AG04450 (cell line): ENCODE measurements at places on chromosomes 7 and 10.

DNA sequence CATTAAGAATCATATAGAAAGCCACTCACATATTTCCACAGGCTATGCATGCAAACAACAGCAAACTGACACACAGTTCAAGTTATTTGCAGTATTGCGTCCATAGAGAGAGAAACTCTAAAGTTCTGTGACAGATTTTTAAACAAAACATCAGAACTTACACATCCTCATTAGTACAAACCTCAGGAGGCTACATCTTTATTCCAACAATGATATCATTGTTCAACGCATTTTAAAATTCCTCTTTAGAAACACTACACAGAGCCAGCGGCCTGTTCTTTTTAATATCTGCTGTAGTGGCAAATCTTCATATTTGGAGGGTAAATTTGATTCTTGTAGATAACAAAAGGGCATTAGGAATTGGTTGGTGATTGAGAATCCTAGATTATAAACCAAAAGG is 55.9 kb upstream of the NFE2L3 start:
- no peak for DNase-seq

DNA sequence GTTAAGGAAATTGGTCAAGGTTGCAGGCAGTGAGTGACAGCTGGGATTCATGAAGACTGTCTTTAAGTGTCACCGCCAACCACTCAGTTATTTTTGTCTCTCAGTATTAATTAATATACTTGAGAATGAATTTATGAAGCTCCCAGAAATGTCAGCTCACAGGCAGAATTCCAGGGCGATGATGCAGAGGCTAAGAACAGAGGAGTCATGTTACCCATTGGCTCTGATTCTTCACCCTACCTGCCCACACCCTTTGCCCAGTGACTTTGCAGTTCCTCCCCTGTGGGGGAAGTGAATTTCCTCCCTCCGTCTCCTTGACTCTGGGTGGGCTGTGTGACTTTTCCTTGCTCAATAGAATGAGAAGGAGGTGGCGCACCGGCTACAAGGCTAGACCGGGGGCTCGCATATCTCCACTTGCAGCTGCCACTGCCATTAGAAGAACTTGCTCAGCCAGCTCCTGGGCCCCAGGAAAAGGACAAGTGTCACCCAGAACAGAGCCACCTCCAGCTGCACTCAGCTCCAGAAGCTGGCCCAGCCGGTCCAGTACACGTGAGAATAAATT is 157.1 kb upstream of the PRKCQ start:
- DNase-seq: no peak

DNA sequence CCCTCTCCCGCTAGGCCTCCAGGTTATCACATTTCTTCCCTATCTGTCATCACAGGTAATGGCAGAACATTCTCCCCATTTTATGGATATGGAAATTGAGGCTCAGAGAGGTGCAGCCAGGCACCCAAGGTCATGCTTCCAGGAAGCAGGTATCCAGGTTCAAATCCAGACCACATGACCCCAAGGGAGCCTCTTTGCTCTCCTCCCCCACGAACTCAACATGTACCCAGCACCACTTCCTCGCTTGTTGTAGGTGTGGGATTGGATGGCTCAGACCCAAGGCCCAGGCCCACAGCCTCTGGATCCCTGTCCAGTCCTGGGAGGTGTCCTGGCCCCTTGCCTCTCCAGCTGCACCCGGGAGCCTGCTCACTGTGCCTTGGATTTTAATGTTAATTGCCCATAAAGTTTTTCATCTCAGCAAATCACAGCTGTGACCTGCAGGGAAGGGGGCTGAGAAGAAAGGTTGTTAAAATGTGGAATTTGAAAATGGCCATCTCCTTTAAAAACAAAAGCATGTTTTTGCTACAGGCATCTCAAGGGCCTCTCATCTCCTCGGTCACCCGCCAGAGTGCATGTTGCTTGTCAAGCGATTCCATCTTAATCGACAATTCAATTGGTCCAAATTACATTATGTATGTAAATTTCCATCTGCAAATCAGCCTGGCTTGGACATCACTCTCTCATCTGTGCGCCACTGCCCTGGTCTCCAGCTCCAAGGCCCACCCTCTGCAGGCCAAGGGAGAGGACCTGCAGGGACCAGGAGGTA is 205.4 kb upstream of the ZMIZ1 start:
- DNase-seq: no peak

GRCh38 chr7:20114468-20114867 is 102.7 kb downstream of the MACC1 start:
- DNase-seq: no peak

- no peak for DNase-seq
Observed at GRCh38 chr10:101974091-101974971, 81.6 kb downstream of the ARMH3 start.

GRCh38 chr10:95783741-95784140 is 27.8 kb downstream of the ENTPD1 start:
- DNase-seq: no peak

DNA sequence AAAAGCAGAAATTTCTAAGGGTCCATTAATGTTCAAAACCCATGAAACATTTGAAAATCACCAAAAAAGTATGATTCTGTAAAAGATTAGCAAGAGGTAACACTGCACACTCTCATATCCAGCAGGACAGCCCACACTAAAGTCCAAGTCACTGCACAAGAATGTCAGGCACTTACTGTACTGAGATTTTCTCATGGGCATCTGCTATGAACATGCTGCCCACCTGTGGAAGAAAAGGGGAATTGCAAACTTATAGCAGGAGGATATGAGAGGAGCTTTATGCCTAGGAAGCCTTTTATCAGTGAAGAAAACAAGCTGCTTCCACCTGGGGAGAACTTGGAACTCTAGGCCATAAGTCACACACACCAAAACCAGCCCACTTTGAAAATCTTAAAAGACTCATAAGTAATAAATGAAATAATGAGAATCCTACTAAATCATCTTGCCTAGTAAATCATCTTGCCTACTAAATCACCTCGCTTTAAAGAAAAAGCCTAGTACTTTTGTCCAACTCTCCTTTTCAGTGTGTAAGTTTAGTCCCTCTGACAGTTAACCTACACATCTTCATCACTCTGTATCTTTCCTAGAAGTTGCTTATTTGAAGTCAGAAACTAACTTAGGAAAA is 46.1 kb downstream of the ARMH3 start:
- DNase-seq: peak; percentile 87

- DNase-seq: no peak
Observed at GRCh38 chr10:44385696-44386441, 972 bp upstream of the CXCL12 start.

- DNase-seq: no peak
Observed at GRCh38 chr7:28484606-28484935, 72.3 kb downstream of the CREB5 start.

DNA sequence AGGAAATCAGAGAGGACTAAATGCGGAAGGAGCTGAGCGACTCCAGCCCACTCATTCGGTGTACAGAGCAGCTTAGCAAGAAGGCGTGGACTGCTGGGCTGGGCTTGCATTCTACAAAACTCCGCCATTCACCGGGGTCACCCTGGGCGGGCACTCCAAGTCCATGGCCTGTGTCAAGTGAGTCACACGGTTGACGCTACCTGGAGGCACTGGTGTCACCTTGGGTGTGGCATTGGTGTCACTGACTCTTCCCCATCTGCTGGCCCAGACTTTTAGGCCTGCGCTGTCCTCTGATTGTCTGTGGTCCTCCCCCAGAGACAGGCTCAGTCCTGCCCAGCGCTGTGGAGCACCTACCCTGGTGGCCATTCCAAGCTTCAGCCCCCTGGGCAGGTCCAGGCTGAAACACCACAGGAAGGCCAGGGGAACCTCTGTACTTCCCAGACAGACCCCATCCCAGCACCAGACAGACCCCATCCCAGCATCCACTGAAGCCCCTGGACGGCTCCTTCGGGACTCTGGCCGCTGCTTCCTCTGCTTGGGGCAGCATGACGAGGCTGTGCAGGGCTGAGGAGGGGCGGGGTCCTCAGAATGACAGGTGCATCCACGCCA is 30.6 kb upstream of the CNPY1 start:
- no peak for DNase-seq

DNA sequence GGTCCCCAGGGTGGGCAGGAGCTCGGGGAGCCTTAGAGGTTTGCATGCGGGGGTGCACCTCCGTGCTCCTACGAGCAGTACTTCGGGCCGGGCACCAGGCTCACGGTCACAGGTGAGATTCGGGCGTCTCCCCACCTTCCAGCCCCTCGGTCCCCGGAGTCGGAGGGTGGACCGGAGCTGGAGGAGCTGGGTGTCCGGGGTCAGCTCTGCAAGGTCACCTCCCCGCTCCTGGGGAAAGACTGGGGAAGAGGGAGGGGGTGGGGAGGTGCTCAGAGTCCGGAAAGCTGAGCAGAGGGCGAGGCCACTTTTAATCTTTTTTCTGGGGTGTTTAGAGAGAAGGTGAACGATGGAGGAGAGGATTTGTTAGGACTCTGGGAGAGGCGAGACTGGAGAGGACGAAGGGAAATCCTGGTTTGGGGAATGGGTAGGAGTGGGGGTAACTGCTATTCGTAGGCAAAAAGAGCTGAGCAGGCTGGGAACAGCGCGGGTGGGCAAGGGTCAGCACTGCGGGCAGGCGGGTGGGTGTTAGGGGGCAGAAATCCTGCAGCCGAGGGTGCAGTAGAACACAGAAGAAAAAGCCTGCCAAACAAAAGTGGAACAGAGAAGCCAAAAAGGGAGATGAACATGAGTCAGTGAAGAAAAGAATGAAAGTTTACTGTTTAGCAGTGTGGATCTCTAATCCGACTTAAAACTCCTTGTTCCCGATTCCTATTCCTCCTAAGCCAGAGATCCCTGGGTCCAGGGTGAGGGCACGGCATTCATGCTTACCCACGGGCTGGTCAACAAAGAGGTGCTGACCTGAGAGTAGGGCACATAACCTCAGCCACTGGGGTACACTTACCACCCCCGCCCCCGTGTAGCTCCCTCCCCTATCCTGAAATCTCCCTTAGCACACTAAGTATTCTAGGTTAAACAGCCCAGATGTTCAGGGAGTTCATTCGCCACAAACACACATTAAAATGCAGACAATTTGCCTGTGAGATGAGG is 26.9 kb downstream of the PRSS2 start:
- DNase-seq: no peak

GRCh38 chr10:34721208-34721840 is 93.8 kb downstream of the PARD3 start:
- no peak for DNase-seq

GRCh38 chr10:33643042-33643441 is 308.6 kb upstream of the NRP1 start:
- DNase-seq: peak; percentile 42

DNA sequence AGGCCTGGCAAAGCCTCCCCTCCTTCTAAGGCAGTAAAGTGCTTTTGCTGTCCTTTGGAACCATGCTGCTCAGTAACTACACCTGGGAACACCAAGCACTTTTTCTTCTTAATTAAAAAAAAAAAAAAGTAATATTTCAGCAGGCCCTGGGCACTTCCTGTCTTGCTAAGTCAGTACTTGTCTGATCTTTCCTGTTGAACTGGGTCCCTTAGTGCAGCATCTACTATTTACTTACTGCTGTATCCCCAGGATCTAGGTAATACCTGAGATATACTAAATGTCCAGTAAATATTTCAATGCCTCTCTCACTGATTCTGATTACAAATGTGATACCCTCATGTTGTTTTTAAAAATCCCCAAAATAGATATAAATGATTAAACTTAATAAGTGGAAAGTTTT is 77.4 kb downstream of the PPP1R3C start:
- DNase-seq: no peak

DNA sequence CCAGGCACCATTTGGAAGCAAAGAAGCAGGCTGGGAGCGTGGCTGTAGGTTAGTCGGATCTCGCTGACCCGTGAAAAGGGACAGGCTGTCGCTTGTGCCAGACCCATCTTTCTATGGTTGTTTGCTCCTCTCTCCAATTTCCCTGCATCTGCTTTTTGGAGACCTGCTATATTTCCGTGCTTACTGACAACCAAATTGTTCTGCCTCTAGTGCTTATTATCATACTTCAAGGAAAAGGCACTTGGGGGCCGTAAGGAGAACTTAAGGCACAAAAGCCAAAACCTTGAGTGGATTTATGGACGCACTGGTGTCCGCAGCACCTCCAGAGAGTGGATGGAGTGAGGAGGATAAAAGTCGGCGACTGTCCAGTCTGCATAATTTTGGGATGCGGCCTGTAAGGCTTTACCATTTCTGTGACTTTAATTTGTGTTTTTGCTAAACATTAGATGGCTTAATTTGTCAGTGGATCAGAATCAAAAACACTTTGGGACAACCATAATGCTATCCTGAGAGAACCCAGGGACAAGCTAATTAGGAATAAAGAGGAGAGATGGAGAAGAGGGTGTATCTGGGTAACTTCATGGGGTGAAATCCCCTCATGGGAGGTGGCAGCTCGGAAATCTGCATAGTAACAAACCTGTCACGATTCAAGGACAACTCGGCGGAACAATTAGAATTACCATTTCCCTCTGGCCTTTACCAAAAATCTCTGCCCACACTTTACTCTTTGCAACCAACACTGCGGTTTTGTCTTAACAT is 206.7 kb downstream of the HDAC9 start:
- DNase-seq: no peak

DNA sequence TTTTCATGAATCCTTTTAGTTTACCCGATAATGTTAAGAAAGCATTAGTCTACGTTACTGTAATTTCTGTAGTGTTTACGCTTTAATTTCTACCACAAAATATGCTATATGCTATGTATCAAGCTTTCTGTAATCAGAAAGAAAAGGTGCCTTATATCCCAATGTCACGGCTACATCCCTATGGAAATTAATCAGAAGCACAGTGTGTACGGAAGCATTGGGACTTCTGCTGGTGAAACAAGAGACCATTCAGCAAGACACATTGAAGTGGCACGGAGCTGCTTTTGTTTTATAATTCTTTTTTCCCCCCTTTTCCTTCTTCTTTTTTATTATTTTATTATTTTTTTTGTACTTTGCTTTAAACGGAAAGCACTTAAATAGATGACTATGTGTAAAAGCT is 31.2 kb upstream of the SH2B2 start:
- no peak for DNase-seq

- no peak for DNase-seq
Observed at GRCh38 chr7:31997423-31997822, 72.8 kb downstream of the PDE1C start.

DNA sequence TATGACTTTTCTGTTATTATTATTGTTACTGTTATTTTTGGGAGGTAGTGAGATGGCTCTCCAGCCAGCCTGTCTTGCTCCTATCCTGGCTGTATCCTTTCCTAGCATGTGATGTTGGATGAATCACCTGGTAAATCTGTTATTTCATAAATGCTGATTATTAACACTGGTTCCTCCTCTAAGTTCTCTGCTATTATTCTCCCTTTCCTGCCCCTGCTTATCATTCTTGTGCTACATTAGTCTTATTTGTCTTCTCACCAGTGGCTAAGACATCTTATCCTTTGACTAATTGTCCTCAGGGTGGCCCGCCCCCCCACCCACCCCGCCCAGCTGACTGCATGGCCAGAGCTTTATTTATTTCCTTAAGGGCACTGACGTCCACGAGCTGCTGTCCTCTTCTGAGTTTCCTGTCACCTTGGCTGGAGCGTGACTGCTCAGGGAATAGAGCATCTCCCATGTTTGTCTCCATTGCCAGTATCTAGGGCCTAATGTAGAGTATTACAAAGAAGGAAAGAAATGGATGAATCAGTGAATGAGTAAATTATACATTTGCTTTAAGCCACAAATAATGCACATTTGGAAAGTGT is 110.1 kb upstream of the KLF6 start:
- no peak for DNase-seq

- no peak for DNase-seq
Observed at GRCh38 chr7:90761584-90761983, 165.5 kb downstream of the CDK14 start.

GRCh38 chr10:98384531-98385133 is 30.4 kb downstream of the PYROXD2 start:
- DNase-seq: no peak
